ENCODE measurements at places on chromosomes 4 and X. TPM values are rescaled to one million over a fixed set of nuclear protein-coding genes. Genes with fewer than 3 reads are reported as not detected.

C4orf50 gene
- 0.32 TPM for total RNA-seq

GABRG1 gene
- total RNA-seq: not detected

GRCh38 chrX:18065956-18066355 is 154.7 kb downstream of the BEND2 start:
- DNase-seq: no peak

DNA sequence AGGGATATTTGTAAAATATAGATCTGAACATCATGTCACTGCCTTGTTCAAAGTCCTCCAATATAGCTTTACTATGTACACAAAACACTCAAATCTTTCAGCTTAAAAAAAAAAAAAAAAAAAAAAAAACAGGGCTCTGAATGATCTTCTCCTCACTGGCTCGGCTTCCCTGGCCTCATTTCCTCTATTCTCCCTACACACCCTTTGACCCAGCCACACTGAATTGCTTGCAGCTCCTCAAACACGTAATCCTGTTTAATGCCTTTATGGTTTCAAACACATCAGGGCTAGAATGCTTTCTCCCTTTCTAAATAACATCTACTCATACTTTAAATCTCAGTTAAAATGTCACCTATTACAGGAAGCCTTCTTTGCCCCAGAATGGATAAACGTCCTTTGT is 60.8 kb downstream of the MTMR8 start:
- DNase-seq: no peak

DNA sequence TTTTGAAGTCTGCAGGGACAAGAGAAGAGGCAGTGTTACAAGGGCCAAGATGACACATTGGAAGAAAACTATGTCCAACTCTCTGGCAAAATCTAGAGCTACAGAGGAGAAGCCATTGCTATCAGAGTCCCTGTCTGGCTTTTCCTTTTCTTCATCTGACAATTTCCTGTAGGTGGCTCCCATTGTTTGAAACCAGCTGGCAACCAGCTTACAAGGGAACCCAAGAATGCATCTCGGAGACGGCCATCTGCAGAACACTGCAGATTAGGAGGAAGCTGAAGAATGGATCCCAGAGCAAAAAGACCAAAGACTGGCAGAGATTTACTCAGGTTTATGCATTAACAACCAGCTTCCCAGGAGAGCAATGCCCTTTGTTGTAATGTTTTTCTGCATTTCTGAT is 216.2 kb upstream of the CTSO start:
- no peak for DNase-seq

- DNase-seq: no peak
Measured at GRCh38 chrX:20712811-20713210, 446.1 kb upstream of the RPS6KA3 start.

SULT1E1 gene
- total RNA-seq: not detected

DNA sequence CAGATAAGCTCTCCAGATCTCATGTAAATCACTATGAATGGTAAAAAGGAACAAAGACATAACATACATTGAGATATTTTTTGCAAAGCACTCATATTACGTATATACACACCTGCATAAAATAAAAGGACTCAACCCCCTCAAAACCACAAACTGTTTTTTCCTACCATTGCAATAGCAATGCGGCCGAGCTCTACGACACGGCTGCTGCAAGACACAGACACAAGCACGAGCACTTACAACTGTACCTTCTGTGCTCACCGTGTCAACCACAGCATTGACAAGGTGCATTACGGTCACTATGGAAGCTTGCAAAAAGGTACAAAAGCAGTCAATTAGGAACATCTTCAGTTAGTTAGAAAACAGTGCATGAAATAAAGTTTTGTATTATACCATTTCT is 37.1 kb upstream of the MTNR1A start:
- DNase-seq: no peak

JCHAIN gene
- 77.5 TPM for total RNA-seq

DNA sequence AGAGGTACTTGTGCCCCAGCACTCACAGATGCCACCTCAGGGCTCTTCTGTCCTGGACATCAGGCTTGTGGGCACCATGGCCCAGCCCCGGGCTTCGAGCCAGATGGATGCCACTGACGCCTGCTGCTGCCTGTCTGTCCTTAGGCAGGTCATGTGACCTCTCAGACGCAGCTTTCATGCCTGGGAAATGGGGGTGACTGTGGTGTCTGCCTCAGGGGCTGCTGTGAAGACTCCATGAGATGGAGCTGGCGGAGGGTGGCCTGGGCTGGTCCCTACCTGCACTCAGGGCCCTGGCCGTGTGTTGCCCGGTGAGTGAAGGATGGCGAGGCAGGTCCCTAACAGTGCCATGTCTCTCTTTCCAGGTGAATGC is 6.5 kb downstream of the CPZ start:
- DNase-seq: no peak

GRCh38 chr4:48178931-48179330 is 44.9 kb upstream of the TXK start:
- no peak for DNase-seq

GRCh38 chrX:44569122-44569521 is 26.5 kb upstream of the FUNDC1 start:
- DNase-seq: no peak

DNA sequence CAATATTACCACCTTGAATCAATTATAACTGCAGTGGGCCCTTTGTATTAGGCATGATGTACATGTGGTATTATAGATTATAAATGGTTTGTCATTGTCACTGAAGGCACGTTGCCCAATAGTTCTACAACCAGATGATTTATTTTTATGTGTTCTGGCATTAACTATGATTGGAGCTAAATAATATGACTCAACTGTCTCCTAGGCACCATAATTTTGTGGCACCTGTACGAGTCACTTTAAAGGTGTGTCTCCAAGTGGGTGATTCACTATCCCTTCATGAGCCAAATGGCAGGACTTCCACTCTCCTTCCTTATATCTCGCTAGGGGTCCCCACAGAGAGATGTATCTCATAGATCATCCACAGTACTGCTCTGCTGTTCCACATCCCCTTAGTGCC is 6.1 kb upstream of the SMPX start:
- no peak for DNase-seq

GRCh38 chr4:166816890-166817289 is 417.4 kb downstream of the SPOCK3 start:
- no peak for DNase-seq

HSFX2 gene
- total RNA-seq: not detected

DNA sequence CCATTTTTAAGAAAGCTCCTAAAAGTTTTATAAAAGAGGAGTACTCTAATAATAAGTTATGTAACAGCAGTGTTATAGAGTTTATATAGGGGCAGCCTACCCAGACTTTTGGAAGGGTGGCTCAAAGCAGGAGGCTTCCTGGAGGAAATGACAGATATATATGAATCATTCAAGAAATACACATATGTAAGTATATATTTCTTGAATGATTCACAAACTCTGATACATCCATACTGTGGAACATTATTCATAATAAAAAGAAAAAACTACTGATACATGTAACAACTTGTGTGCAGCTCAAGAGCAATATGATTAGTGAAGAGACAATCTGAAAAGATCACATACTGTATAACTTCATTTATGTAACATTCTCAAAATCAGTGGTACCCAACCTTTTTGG is 166.2 kb downstream of the WDFY3 start:
- no peak for DNase-seq

SLC26A1 gene
- total RNA-seq: not detected

MAGT1 gene
- total RNA-seq: 78.5 TPM
